ENCODE measurements at places on chromosomes 7 and 10. TPM values are rescaled to one million over a fixed set of nuclear protein-coding genes. Genes with fewer than 3 reads are reported as not detected.

The CLIP2 gene
- 22.9 TPM for total RNA-seq

GRCh38 chr10:84493951-84494848 is 165.8 kb downstream of the CCSER2 start:
- H3K4me3 ChIP-seq = peak overlapping the region; percentile 60
- no peaks in the 10 kb centered on the region for H3K27me3 ChIP-seq
- no peak overlapping the region for H3K27ac ChIP-seq
- H3K4me1 ChIP-seq = peaks cover 29% of the 10 kb centered on the region

The GNGT1 gene
- total RNA-seq = not detected

The CDC14C gene
- 0.24 TPM for total RNA-seq

The DNA2 gene
- 40.0 TPM for total RNA-seq

GRCh38 chr7:44634187-44634838 is 27.9 kb downstream of the OGDH start:
- H3K36me3 ChIP-seq = peaks cover 71% of the 10 kb centered on the region
- no peaks in the 10 kb centered on the region for H3K27me3 ChIP-seq
- DNase-seq = no peak

The OPN1SW gene
- not detected for total RNA-seq

DNA sequence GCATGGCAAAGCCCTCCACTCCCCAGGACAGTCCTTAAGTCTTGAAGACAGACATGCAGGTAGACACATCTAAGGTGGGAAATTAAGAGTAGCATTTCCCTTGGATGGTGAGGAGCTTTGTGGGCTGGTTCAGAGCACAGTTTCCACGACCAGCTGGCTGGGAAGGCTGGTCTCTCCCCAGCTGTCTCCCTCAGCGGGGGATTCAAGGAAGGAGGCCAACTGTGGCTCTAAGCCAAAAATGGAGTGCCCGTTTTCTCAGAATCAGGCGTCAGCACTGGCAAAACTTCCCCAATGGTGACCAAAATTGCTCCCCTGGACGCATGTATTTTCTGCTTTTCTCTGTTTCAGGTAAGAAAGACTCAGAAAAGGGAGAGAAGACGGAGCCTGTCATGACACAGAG is 230.6 kb upstream of the FZD8 start:
- no peaks in the 10 kb centered on the region for H3K36me3 ChIP-seq
- H3K4me1 ChIP-seq = peaks cover 8% of the 10 kb centered on the region
- H3K4me3 ChIP-seq = no peak overlapping the region
- H3K27me3 ChIP-seq = no peaks in the 10 kb centered on the region

The CACNB2 gene
- not detected for total RNA-seq

The NUTM2E gene
- not detected for total RNA-seq

DNA sequence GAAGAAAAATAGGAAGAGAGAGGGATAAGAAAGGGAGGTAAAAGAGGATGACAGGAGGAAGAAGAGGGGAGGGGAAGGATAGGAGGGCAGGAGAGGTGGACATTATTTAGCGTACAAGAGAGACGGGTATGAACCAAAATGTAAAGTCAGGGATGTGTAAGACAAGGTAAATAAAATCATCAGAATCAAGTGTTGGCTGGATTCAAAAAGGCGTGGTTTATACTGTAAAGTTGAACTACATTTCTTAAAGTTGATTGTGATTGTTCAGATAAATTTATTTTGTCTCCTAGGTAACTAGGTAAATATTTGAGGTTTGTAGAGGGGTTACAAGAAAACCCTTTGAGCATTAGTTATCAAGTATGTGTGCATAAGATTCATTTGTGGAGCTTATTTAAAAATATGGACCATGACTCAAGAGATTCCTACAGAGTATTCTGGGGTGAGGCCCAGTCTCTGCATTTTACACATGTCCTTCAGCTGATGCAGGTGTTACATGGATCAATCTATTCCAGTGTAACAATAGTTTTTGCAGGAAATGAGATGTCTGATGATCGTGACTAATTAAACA is 512.1 kb upstream of the MBL2 start:
- H3K27me3 ChIP-seq = no peaks in the 10 kb centered on the region
- H3K4me1 ChIP-seq = peaks cover 10% of the 10 kb centered on the region
- H3K4me3 ChIP-seq = no peak overlapping the region
- H3K27ac ChIP-seq = peak overlapping the region; percentile 37
